ENCODE measurements at places on chromosomes 1 and 21.
A peak's percentile ranks its signal among the peaks of the same experiment; 100 is the strongest.

- no peak for DNase-seq
Measured at GRCh38 chr21:33069994-33070743, at the start of gene OLIG1. Gene OLIG1, plus strand, starts transcription at chr21:33070141. Its CDS starts 106 bp downstream, at chr21:33070247.

GRCh38 chr1:66393586-66394287 is 140.2 kb upstream of the SGIP1 start:
- DNase-seq = no peak

- no peak for DNase-seq
Measured at GRCh38 chr1:234882898-234883297, 245.7 kb downstream of the TOMM20 start.

- no peak for DNase-seq
Measured at GRCh38 chr1:111878649-111879048, 110.8 kb downstream of the KCND3 start.

- DNase-seq = no peak
Measured at GRCh38 chr1:18325136-18325535, 155.6 kb upstream of the KLHDC7A start.

GRCh38 chr1:46219551-46220520 is 16.7 kb downstream of the LURAP1 start:
- DNase-seq = no peak

- DNase-seq = no peak
Measured at GRCh38 chr1:10738061-10739058, 58.1 kb downstream of the CASZ1 start.

GRCh38 chr1:18176619-18177018 is 69.0 kb downstream of the IGSF21 start:
- no peak for DNase-seq

DNA sequence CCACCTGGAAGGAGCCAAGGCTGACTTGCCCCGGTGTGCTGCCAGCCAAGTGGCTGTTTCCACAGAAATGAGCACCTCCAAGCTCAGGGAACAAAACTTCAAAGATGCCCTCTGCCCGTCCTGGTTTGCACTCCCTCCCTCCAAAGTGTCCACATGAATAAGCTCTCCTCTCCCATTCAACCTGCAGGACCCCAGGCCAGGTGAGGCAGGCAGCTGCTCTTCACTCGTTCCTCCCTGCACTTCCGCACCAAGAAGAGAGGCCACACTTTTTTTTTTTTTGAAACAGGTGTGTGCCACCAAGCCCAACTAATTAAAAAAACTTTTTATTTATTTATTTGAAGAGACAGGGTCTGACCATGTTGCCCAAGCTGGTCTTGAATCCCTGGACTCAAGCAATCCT is 18.5 kb upstream of the CLIC4 start:
- DNase-seq = peak; percentile 10

All from MM.1S (cell line).